Nephron progenitor cell (in vitro differentiated cells): ENCODE measurements at places on chromosomes 1 and 21.

DNA sequence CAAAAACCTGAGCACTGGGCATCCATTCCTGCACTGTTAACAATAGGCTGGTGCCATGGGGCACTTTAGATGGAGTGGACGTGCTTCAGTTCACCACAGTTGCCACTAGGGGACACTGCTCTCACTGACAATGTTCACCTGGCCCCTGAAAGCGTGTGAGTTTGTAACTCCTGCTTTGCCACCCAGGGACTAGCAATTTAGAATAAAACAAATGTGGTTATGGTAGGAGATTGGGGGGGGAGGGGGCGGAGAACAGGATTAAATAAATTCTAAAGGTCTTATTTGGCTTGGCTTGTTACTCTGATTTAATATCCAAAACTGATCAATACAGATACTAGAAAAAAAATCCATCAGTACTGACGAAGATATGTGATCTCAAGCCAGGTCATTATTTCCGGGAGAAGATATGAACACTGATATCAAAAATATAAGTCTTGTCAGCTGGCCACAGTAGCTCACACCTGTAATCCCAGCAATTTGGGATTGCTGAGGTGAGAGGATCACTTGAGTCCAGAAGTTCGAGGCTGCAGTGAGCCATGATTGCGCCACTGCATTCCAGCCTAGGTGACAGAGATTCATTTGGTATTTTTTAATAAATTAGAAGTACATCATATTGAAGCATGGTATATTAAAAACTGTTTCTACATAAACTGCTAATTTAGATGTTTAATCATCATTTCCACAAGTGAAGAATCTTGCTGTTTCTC is 23.2 kb downstream of the INTS7 start:
- H3K4me1 ChIP-seq: no peaks in the 10 kb centered on the region
- H3K4me3 ChIP-seq: no peak overlapping the region
- H3K36me3 ChIP-seq: peaks cover 54% of the 10 kb centered on the region
- H3K27ac ChIP-seq: no peak overlapping the region

- DNase-seq: no peak
- peaks cover 17% of the 10 kb centered on the region for H3K4me1 ChIP-seq
- H3K27me3 ChIP-seq: peaks cover 3% of the 10 kb centered on the region
Measured at GRCh38 chr21:46171585-46171984, 12.7 kb downstream of the SPATC1L start.

DNA sequence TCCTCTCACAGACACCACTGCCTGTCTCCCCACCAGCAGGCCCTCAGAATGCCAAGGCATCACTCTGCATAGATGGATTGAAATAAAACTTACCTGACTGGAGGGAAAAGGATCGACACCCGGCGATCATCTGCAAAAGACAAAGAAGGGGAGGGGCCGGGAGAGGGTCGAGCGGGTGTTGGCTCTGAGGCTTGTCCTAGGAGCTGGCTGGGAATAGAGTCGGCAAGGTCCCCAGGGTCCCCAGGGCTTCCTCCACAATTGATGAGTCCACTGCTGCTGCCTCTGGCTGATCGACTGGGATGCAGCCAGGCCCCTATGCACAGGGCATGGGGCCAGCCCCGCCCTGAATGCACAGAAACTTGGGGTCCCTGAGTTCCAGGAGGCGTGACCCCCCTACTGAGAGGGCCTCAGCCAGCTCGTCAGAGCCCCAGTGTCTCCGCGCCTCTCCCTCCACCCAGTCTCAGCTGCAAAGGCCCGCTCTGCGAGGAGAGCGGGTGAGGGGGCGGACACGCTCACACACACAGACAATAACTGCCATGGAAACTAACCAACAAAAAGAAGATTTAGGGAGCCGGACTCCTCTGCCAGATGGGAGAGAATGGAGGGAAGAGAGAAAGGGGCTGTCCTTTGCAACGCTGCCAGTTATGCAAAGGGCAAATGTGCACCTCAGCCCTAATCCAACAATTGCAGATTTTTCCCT is at the start of gene KLHDC8A:
TSS of gene KLHDC8A (minus strand) at position 483 of the 700 bp plus-strand sequence. CDS start 13,318 bp downstream, outside the sequence.
- H3K36me3 ChIP-seq: no peaks in the 10 kb centered on the region
- H3K4me3 ChIP-seq: peak within 1 kb of the TSS; percentile 55
- peak within 1 kb of the TSS; percentile 49 for H3K27ac ChIP-seq
- H3K4me1 ChIP-seq: peaks cover 80% of the 10 kb centered on the region
- peak; percentile 37 for DNase-seq

- no peak for DNase-seq
- H3K27me3 ChIP-seq: peaks cover 2% of the 10 kb centered on the region
- peak overlapping the region; percentile 97 for H3K27ac ChIP-seq
- no peak overlapping the region for H3K4me3 ChIP-seq
Measured at GRCh38 chr1:33443080-33443704, 12.3 kb upstream of the PHC2 start.

- H3K36me3 ChIP-seq: peaks cover 28% of the 10 kb centered on the region
- H3K4me1 ChIP-seq: peaks cover 8% of the 10 kb centered on the region
- no peak overlapping the region for H3K27ac ChIP-seq
- DNase-seq: no peak
Measured at GRCh38 chr1:241606544-241606943, 33.6 kb downstream of the CHML start.

DNA sequence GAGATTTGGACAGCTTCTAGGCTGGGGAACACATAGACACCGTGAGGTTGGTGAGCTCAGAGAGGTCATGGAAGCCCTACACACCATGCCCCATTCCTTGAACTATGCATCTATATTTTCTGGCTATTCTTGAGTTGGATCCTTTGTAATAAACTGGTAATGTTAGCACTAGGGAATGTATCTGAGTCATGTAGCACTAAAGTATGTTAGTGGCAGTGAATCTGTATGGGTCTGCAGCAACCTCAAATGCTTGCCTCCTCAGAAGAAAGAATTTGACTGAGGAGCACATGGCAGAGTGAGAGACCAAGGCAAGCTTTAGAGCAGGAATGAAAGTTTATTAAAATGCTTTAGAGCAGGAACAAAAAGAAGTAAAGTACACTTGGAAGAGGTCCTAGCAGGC is 43.7 kb upstream of the LRRC7 start:
- H3K27ac ChIP-seq: no peak overlapping the region
- H3K27me3 ChIP-seq: peaks cover 7% of the 10 kb centered on the region
- no peaks in the 10 kb centered on the region for H3K36me3 ChIP-seq
- H3K4me1 ChIP-seq: no peaks in the 10 kb centered on the region

DNA sequence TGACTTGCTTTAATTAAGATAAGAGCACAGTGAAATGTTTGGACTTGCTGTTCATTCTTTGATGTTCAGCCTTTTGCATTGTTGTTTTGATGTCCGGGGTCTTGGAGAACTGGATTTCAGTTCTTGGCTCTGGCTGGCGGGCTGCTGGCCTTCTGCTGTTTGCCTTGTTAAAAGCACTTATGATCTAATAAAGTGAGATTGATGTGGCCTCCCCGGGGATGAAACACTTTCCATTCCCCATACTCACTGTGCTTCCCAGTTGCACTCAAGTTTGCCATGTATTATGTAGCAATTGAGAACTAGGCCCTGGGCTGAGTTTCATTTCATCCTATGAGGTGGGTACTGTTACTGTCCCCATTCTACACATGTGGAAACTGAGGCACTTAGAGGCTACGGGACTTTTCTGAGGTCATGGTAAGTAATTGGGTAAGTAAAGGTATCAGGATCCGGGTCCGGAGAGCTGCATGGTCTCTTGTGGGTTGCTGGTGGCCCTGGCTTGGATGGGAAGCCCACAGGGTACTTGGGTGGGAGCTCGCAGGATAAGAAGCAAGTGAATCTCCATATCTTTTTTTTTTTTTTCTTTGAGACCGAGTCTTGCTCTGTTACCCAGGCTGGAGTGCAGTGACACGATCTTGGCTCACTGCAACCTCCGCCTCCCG is 127.7 kb upstream of the ZBTB40 start:
- H3K27ac ChIP-seq: no peak overlapping the region
- H3K4me1 ChIP-seq: peaks cover 49% of the 10 kb centered on the region
- no peak for DNase-seq
- H3K4me3 ChIP-seq: no peak overlapping the region
- H3K36me3 ChIP-seq: no peaks in the 10 kb centered on the region

GRCh38 chr1:48645883-48646282 is 130.8 kb downstream of the BEND5 start:
- DNase-seq: no peak
- H3K4me3 ChIP-seq: no peak overlapping the region
- H3K4me1 ChIP-seq: peaks cover 10% of the 10 kb centered on the region
- peaks cover 50% of the 10 kb centered on the region for H3K27me3 ChIP-seq
- no peak overlapping the region for H3K27ac ChIP-seq

- DNase-seq: no peak
- H3K27ac ChIP-seq: peak overlapping the region; percentile 62
- peaks cover 8% of the 10 kb centered on the region for H3K36me3 ChIP-seq
Measured at GRCh38 chr1:200198236-200198635, 170.7 kb downstream of the NR5A2 start.

- H3K27me3 ChIP-seq: peaks cover 41% of the 10 kb centered on the region
- peaks cover 4% of the 10 kb centered on the region for H3K4me1 ChIP-seq
- no peak for DNase-seq
- peaks cover 15% of the 10 kb centered on the region for H3K36me3 ChIP-seq
Measured at GRCh38 chr1:166915941-166916340, 39.9 kb upstream of the TADA1 start.

- no peak for DNase-seq
- no peak overlapping the region for H3K4me3 ChIP-seq
- H3K36me3 ChIP-seq: peaks cover 8% of the 10 kb centered on the region
- no peaks in the 10 kb centered on the region for H3K4me1 ChIP-seq
- no peak overlapping the region for H3K27ac ChIP-seq
Measured at GRCh38 chr1:62774971-62775595, 8.8 kb upstream of the ATG4C start.

DNA sequence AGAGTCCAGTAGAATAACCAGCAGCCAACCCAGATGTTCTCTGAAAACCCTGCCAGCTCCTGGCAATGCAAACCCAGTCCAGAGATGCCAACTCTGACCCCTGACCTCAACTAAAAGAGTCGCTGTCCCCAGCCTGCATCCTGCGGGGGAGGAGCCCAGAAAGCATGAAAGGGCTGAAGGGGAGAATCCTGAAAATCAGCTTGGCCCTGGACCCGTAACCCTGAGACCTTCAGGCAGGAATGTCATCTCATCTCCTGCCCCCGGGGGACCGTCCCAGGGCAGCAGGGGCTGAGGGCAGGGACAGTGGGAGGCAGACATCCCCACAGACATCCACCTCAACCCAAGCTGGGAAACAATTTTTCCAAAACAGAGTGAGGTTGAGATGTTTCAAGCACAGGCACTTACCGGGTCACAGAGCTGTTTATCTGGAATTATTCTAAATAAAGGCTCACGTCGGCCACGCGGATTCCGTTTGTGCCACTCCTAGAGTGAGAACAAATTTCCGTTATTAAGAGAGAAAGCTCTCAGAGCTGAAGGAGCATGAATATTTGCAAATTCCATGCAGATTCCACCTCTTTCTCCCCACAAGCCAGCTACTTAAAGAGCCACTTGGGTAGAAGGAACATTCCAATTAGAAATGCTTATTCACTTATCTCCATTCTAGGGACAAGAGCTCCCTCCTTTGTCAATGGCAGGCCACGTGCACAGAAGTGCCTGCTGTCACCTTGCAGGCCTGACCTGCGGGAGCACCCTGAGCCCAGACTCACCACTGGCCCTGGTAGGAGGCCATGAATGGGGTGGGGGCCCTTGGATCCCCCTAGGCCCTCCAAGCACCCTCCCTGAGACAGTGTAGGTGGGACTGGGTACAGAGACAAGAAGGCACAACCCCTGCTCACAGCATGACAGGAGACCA is 240.1 kb downstream of the NPHP4 start:
- no peak for DNase-seq
- peaks cover 57% of the 10 kb centered on the region for H3K4me1 ChIP-seq
- no peak overlapping the region for H3K27ac ChIP-seq
- H3K4me3 ChIP-seq: no peak overlapping the region

DNA sequence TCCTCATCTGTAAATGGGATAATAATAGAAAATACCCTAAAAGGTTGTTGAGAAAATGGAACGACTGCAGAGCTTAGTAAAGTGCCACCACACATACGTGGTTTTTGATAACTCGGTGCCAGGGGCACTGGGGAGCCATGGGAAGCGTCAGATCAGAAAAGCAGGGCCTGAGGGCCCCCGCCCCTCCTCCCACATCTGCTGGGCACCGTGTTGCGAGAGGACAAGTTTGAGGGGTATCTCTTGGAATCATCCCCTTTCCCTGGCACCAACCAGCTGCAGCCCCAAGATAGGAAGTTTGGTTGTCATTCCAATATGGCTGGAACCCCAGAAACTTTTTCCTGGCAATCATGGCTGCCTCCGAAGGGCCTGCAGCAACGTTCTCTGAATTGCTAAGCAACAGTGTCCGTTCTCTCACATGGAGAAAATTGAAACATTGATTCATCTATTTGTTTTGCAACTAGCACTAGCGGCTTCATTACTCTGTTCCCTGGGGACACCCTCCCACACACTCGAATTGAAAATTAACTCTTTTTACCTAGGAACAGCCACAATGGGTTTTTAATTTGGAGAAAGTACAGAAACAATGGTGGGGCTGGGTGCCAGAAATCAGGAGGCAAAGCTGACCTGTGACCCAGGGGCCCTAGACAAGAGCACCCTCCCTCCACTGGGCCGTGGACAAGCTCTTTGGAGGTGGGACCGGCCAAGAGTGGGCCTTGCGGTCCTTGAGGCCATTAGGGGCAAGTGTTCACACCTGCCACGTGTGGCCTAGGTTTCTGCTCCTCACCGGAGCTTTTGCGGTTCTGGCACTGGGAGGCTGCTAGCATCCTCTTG is 190.0 kb upstream of the VAMP3 start:
- DNase-seq: peak; percentile 0
- H3K4me1 ChIP-seq: peaks cover 13% of the 10 kb centered on the region
- H3K4me3 ChIP-seq: no peak overlapping the region
- H3K27me3 ChIP-seq: peaks cover 14% of the 10 kb centered on the region

DNA sequence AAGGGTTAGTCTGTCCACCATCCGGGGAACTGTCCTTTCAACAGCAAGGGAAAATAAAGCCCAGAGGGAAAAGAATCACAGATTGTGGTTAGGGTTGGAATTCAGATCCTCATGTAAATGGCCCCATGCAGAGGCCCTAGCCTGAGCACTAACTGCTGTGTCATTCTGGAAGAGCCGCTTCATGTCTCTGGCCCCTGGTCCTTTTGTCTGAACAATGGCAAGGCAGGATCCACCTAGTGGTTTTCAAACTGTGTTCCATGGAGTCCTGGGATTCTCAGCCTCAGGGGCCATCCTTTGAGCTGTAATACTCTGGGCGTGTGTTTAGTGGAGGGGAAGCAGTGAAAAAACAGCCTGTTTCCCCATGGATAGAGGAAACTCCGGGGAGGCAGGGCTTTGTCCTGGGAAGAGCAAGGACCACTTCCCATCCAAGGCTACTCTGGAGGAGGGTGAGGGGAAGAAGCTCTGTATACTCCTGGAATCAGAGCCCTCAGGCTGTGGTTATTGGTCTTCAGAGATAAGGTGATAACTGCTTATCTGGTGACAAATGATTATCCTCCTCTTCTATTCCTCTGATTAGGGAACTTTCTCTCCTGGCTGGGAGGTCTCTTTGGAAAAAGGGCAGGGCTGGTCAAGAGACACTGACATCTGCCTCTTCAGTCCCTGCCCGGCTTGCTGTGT is 19.2 kb downstream of the PAX7 start:
- H3K4me1 ChIP-seq: peaks cover 31% of the 10 kb centered on the region
- H3K36me3 ChIP-seq: no peaks in the 10 kb centered on the region
- H3K27me3 ChIP-seq: peaks cover 100% of the 10 kb centered on the region
- no peak for DNase-seq
- no peak overlapping the region for H3K4me3 ChIP-seq
- no peak overlapping the region for H3K27ac ChIP-seq

- peak; percentile 57 for DNase-seq
- peaks cover 33% of the 10 kb centered on the region for H3K27me3 ChIP-seq
- no peaks in the 10 kb centered on the region for H3K36me3 ChIP-seq
Measured at GRCh38 chr1:10794724-10795275, 1.6 kb downstream of the CASZ1 start.

GRCh38 chr1:58524353-58524945 is 22.1 kb downstream of the OMA1 start:
- H3K27ac ChIP-seq: no peak overlapping the region
- no peaks in the 10 kb centered on the region for H3K4me1 ChIP-seq
- no peak for DNase-seq
- H3K4me3 ChIP-seq: no peak overlapping the region
